ENCODE measurements at places on chromosomes 2 and 18.

- no peak for DNase-seq
Observed at GRCh38 chr2:242065426-242065825, 195.9 kb downstream of the RTP5 start.

DNA sequence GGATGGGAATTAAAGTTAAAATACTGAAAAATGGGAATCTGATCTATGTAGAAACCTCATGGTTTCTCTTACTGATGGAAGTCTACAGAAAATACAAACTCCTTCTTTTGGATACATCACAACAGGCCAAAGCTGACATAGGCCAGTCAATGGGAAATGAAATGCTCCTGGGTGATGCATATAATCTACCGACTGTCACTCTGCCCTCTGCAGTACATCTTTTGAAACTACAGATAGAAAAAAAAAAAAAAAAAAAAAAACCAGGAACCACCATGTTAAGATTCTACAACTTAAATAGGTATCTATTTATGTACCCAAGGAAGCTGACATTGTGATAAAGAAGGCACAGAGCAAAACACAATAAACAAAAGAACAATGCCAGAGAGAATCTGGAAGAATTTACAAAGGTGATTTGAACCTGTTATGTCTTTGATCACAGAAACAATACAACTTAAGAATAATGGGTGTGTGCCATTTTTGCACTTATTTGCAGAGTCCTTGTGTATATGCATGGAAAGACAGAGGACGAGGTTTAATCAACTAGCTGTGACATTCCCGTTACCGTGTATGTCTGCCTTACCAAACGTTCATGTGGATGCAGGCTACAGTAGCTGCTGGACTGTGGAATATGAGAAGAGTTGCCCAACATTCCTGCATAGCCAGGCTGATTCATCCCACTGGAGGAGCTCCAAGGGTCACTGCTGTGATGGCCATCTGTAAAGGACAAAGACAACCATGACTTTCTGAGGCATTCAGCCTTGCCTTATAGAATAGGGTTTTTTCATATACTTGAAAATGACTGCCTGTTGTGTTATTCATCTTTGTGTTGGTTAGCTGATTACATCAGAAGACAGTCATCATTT lies 312.7 kb downstream of the TCF4 start:
- DNase-seq = no peak

DNA sequence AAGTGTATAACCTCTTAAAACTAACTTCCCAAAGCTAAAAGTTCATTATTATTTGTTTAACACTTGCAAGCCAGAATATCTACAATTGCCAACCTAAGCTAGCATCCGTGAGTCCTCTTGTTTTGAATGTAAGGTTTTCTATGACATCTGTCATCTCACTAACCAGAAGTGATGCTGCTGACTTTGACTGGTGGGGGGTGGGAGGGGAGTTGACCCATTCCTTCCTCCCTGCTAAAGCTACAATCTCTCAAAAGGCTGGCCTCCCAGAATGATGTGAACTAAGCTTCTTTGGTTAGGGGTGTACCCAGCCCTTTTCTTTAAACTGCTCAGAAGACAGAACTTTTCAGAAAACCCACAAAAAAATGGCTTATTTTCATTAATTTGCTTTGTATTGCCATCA lies 280.6 kb downstream of the ZEB2 start:
- DNase-seq = no peak

GRCh38 chr2:213281156-213281555 lies 3.1 kb upstream of the SPAG16 start:
- DNase-seq = no peak

- no peak for DNase-seq
Observed at GRCh38 chr2:164621764-164622105, 453 bp upstream of the GRB14 start.

GRCh38 chr18:49178736-49179135 lies 228.0 kb upstream of the SMAD7 start:
- DNase-seq = peak; percentile 19

DNA sequence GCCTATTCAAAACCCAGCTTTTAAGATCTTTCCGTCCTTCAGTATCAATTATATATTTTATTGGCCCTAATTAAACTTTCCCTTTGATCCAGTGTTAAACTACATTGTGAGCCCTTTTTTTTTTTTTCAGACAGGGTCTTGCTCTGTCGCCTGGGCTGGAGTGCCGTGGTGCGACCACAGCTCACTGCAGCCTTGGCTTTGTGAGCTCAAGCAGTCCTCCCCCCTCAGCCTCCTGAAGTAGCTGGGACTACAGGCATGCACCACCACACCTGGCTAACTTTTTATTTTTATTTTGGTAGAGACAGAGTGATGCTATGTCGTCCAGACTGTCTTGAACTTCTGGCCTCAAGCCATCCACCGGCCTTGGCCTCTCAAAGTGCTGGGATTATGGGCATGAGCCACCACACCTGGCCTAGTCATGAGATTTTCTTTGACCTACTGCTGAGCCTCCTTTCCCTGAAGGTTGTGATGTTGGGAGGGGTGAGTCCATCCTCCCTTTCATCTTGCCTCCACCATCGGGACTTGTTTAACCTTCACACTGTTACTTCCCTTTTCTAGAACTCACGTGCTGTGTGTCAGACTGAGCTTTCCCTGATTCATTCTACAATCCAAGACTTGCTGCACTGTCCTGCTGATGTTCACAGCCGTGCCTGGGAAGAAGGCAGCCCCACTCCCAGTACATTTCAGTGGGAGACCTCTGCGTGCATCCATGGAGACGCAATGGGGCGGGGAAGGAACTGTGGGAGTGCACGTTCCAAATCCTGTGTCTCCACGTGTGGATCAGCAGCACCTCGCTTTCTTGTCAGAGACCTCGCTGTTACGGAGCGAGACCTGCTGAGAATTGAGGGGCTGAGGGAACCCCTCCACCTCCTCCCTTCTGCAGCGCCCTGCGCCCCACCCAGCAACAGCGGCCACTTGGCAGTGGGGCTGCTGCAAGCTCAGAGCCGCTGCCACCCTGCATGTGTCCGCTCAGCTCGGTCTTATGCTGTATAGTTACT lies 10.8 kb downstream of the OXER1 start:
- DNase-seq = no peak

- DNase-seq = no peak
Observed at GRCh38 chr2:231910771-231911170, 15.4 kb downstream of the NPPC start.

DNA sequence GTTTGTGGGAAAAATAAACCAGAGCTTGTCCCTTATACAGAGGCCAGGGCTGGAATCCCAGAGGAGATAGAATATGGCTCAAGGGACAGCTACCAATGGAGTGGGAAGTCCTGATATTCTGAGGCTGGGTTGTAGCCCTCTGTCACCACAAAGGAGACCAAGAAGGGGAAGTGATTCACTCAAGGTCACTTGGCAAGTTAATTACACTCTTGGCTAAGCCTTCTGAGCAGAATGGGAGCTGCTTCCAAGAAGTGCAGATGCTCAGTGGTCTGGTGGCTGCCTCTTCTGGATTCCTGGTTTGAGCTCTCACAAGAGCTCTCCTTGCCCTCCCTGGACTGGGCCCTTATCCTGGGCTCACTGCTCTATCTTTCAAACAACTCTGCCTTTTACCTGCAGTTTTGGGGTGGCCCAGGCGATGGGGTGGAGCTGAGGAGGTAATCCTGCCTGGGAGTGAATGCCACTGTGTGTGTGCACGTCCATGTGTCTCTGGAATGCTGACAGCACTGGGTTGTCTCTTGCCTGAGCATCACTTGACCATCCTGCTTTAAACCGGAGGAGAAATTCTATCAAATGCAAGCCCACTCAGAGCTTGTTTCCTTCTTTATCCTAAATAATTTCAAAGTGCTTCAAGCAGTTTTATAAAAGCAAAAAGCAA lies 168.2 kb downstream of the KCNS3 start:
- DNase-seq = no peak

DNA sequence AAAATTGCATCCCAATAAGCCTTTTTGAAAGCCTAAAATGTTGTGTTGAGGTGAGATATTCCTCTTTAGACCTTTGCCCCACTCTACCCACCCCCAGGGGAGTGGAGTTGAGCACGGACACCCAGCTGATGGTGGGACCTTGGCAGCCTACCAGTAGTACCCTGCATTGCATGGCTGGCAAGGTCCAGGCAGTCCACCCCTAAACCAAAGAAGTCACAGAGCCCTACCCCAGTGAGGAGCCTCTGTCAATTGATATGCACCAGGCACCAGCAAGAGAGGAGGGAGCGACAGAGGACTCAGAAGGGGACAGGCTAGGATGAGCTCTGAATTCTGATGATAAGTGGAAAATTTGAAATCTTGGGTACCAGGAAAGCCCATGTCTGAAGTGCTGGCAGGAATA lies 38.6 kb downstream of the MARCO start:
- no peak for DNase-seq

GRCh38 chr2:171791361-171791760 lies 102.7 kb downstream of the SLC25A12 start:
- no peak for DNase-seq

- DNase-seq = peak; percentile 4
Observed at GRCh38 chr2:239035361-239035814, 187.5 kb downstream of the TWIST2 start.

- no peak for DNase-seq
Observed at GRCh38 chr18:80029690-80030089, 4.5 kb upstream of the RBFA start.

DNA sequence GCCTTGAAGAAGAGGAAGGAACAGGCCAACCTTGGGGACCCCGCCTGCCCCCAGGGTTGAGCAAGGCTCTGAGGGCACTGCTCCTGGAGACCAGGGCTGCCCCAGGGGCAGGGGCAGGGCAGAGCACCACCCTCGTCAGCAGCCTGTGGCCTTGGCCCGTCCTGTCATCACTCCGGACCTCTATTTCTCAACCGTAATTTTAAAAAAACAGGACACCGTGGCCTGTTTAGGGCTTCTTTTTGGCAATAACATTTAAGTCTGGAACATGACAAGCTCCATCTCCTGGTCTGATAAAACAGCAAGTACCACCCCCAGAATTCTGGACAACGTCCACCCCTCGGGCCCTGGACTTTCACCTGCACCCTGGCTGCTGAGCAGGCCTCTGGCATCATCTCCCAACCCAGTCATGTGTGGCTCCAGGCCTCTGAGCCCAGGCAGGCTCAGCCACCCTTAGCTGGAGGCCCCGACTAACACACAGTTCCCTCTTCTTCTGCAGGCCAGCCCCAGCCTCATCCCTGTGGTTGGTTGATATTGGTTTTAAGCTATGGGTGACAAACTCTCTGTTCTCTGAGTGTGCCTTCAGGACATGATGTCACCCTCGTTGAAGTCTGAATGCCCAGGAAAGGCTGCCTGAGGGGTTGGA lies 22.6 kb upstream of the ID2 start:
- DNase-seq = no peak

- no peak for DNase-seq
Observed at GRCh38 chr2:235854276-235854675, 313.9 kb downstream of the GBX2 start.

DNA sequence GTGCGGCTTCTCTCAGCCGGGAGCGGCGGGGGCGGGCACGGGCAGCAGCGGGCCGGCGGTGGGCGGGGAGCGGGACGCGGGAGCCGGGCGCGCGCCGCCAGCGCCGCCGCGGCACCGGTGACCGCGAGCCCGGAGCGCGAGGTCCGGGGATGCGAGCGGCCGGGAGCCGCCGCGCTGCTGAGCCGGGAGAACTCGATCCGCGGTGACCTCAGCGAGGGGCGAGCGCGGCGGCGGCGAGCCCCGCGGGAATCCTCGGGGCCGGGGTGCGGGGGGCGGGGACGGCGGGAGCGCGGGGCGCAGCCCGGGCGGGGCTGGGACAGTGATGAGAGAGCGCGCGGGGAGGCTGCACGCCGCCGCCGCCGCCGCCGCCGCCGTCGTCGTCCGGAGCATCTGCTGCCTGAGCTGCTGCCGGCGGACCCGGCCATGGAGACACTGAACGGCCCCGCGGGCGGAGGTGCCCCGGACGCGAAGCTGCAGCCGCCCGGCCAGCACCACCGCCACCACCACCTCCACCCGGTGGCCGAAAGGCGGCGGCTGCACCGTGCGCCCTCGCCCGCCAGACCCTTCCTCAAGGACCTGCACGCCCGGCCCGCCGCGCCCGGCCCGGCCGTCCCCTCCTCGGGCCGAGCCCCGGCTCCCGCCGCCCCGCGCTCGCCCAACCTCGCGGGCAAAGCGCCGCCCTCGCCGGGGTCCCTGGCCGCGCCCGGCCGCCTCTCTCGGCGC lies at the start of gene MTCL1:
Gene MTCL1, plus strand, starts transcription at position 319 of the 723 bp plus-strand sequence. Its CDS starts 105 bp downstream, at position 424.
- DNase-seq = no peak

- peak; percentile 10 for DNase-seq
Observed at GRCh38 chr18:49690312-49690711, 123.0 kb downstream of the ACAA2 start.

GRCh38 chr2:174699993-174700766 lies 64.1 kb downstream of the CHRNA1 start:
- peak; percentile 34 for DNase-seq

DNA sequence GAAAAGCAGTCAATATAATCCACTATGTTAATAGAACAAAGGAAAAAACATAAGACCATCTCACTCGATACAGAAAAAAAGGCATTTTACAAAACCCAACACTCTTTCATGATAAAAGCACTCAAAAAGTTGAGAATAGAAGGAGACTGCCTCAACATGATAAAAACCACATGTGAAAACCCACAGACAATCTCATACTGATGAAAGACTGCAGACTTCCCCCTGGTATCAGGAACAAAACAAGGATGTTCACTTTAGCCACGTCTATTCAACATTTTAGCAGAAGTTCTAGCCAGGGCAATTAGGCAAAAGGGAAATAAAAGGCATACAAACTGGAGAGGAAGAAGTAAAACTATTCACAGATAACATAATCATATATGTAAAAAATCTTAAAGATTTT lies 285.9 kb downstream of the EIPR1 start:
- DNase-seq = no peak

DNA sequence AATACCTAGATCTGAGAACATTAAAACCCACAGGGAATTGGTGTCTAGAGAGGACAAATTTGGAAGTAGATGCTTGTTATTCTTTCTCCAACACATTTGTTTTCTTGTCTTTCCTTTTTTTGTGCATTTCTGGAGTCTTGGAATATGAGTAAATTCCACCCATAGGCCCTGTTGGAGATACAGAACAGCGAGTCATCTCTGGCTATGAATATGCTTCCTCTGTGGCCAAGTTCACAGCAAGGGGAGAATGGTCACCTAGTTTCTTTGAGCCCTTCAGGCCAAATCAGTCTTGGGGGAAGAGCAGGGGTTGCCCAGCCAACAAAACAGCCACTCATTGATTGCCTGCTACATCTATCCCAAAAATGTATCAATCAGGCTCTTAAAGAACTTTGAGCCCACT lies 31.3 kb downstream of the SP140L start:
- no peak for DNase-seq

- no peak for DNase-seq
Observed at GRCh38 chr2:11032396-11032795, 120.7 kb downstream of the KCNF1 start.

DNA sequence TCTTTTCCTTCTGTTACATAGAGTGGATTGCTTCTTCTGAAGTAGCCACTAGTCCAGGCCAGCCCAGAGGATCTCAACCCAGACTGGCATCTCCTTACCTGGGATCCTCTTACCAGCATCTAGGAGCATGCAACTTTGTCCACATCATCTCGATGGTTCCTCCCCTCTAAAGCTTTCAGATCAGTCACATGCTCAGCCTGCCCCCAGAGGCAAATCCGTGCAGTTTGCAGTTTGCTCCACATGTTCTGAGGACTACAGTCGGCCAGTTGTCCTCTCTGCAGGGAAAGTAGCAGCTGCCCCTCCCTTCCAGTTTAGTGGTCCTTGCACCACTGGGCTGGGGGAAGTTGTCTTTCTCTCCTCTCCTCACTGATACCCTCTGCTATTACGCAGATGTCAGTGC lies 259.8 kb upstream of the APCDD1 start:
- DNase-seq = no peak

Measured in HCT116 (cell line).